ENCODE measurements at places on chromosomes 4 and X.

GRCh38 chr4:75099321-75099720 is 166.4 kb downstream of the PARM1 start:
- DNase-seq: no peak

DNA sequence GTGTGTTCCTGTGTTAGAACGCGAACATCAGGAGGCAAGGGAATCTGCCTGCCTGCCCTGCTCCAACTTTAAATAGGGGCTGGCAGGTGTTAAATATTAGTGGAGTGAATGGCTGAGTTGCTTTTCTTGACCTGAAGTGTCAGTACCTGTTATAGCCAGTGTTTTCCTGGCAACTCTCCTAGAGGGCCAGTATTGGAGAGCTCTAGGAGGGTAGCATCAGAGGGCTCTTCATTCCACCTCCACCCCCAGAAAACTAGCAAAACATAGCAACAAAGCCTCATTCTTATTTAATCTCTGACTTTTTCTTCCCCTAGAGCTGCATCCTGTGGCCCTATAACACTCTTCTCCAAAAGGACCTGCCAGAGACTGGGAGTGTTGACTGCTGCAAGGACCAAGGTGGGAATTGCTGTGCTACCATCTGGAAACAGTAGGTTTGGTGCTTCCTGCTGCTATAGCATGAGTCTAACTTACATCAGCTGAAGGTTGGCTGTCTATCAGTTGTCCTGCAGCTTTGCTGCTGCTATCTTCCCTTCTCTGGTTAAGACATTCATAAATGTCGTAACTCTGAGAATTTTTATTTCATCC is 33.5 kb downstream of the SGMS2 start:
- DNase-seq: no peak

- DNase-seq: no peak
Measured at GRCh38 chrX:134622056-134622812, 36.0 kb downstream of the PLAC1 start.

- DNase-seq: no peak
Measured at GRCh38 chr4:27000122-27000521, 139.5 kb downstream of the STIM2 start.

DNA sequence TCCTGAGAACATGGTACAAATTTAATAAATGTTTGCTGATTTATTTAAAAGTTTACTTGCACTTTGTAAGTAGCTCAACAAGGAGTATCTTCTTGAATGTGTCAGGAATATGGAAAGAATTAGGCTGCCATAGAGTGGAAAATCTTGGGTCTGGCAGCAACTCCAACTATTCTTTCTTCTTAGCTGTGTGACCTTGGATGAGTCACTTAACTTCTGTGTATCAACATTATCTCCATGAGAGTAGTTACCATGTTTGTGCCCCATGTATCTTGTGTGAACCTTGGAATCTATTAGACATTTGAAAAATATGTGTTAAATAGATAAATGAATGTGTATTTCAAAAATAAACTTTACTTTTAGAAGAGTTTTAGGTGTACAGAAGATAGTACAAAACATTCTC is 348.8 kb downstream of the GBA3 start:
- DNase-seq: no peak

- no peak for DNase-seq
Measured at GRCh38 chr4:164136180-164136616, 617.7 kb upstream of the SMIM31 start.

DNA sequence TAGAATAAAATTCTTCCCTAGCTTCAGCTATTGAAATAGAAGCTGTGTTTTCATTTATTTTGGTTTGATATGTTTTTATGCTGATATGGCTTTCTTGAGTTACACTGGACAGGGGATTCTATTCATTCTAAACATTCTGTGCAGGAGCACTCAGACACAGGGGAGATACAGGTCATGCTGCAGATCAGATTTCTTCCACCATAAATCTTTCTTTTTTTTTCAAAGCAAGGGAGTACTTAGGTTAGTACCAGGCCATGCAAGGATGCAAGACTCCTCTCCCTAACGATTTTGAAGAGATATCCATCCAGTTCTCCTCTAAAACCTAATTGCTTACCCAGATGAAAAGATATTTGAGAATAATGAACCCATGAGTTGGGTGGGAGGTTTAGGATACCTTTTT is 21.4 kb downstream of the ETDC start:
- no peak for DNase-seq

DNA sequence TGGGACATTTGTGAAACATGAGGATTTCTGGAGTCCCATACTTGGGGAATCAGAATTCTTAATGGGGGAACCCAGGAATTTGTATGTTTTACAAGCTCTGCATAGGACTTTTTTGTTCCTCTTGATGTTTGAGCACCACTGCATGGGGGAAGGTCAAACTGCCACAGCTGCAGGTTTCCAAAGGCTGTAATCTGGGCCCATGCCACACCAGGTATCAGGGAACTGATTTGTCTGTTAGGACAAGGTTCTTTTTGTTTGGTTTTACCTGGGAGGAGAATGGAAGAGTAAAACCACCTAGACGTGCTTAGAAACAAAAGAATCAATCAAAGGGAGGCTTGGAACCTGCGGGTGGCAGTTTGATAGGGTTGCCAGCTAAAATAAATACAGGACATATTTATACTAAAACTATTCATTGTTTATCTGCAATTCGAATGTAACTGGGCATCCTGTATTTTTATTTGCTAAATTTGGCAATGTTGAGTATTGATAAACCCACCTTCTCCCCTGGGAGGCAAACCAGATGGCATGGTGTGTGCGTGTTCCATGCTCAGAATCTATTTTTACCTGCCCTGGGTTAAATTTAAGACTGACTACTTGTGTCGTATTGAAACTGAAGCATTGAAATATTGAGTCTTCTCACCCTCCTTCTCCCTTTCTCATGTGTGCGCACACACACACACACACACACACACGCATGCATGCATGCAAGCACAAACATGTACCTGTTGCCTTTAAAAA is 63.7 kb downstream of the TMEM164 start:
- DNase-seq: no peak

DNA sequence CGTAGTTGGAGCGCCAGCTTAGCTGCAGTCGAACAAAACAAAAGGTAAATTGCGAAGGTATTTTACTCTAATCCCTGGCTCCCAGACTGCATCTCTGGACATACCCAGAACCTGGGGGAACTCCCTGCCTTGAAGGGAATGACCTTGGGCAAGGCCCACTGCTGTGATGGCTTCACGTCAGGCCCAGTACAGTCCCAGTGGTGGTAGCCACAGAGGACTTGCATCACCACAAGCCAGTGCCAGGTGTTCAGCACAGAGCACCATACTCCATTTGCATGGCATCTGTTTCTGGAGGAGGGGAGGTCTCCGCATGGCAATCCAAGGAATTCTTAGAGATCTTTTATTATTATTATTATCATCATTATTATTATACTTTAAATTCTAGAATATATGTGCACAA is 5.6 kb downstream of the ETDA start:
- DNase-seq: no peak

- DNase-seq: peak; percentile 6
Measured at GRCh38 chrX:36609616-36610585, 398.3 kb upstream of the FAM47C start.

Measured in head of caudate nucleus (tissue), 42 donors.